ENCODE measurements at places on chromosomes 3 and 15.

- H3K36me3 ChIP-seq = peaks cover 78% of the 10 kb centered on the region
- peaks cover 48% of the 10 kb centered on the region for H3K4me1 ChIP-seq
- no peaks in the 10 kb centered on the region for H3K27me3 ChIP-seq
- no peak overlapping the region for H3K4me3 ChIP-seq
- no peak for DNase-seq
Measured at GRCh38 chr15:72205896-72206676, 8.5 kb upstream of the GRAMD2A start.

DNA sequence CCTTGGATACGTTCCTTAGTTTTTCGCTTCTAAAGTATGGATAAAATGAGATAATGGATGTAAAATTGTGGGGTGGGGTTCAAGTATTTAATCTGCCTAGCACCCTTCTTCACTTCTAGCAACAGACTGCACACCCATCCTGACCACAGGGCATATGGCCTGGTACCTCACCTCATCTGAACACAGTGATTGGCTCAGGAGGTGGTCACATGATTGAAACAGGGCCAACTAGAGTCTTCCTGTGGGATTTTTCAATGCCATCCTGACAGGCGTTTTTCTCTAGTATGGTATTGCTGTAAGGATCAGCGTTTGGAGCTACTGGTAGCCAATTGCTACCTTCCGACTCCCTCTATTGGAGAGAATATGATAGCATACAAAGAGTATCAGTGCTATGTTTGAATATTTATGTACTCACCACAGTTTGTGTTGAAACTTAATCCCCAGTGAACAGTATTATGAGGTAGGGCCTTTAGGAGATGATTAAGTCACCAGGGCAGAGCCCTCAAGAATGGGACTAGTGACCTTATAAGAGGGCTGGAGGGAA is 172.2 kb downstream of the PPM1L start:
- H3K4me3 ChIP-seq = no peak overlapping the region
- H3K27ac ChIP-seq = no peak overlapping the region
- H3K4me1 ChIP-seq = no peaks in the 10 kb centered on the region
- H3K36me3 ChIP-seq = no peaks in the 10 kb centered on the region

DNA sequence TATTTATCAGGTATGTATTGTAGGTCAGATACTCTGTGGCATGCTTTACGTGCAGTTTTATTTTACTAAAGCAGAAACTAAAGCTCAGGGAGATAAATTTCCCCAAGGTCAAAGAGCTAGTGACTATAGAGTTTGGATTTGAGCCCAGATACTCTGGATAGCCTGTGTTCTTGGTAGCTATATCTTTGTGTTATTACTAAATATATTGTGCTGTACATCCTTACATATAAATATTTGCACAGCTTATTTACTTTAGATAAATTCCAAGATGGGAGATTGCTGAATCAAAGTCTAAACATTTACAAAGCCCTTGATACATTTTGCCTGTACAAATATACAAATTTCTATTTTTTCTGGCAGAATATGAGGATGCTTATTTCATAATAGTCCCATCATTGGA is 660.9 kb upstream of the NAALADL2 start:
- DNase-seq = no peak
- no peak overlapping the region for H3K27ac ChIP-seq
- no peaks in the 10 kb centered on the region for H3K36me3 ChIP-seq
- no peak overlapping the region for H3K4me3 ChIP-seq

GRCh38 chr15:60477164-60477563 is 1.8 kb downstream of the ICE2 start:
- DNase-seq = no peak
- H3K4me1 ChIP-seq = peaks cover 57% of the 10 kb centered on the region
- peaks cover 23% of the 10 kb centered on the region for H3K36me3 ChIP-seq
- no peaks in the 10 kb centered on the region for H3K27me3 ChIP-seq
- peak overlapping the region; percentile 97 for H3K4me3 ChIP-seq

DNA sequence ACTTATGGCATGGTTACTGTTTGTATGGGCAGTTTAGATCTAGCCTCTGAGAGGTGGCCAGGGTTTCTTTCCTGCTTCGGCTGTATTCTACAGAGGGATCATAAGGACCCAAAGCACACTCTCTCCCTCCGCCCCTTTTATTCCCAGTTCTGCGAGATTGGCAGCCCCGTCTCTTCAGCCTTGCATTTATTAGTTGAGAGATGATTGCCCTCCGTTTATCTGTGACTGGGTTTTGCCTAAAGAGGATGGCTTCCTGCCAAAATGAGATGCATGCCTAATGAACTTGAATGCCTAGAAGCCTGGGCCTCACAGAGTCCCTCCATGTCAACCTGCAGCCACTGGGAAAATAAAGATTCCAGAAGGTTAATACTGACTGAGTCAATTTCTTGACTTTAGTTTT is 97.1 kb upstream of the CHL1 start:
- no peaks in the 10 kb centered on the region for H3K36me3 ChIP-seq
- DNase-seq = no peak
- H3K27me3 ChIP-seq = no peaks in the 10 kb centered on the region
- H3K4me3 ChIP-seq = no peak overlapping the region

- no peak for DNase-seq
- no peak overlapping the region for H3K4me3 ChIP-seq
- no peaks in the 10 kb centered on the region for H3K4me1 ChIP-seq
- no peak overlapping the region for H3K27ac ChIP-seq
Measured at GRCh38 chr3:26614006-26614685, 8.4 kb upstream of the LRRC3B start.

DNA sequence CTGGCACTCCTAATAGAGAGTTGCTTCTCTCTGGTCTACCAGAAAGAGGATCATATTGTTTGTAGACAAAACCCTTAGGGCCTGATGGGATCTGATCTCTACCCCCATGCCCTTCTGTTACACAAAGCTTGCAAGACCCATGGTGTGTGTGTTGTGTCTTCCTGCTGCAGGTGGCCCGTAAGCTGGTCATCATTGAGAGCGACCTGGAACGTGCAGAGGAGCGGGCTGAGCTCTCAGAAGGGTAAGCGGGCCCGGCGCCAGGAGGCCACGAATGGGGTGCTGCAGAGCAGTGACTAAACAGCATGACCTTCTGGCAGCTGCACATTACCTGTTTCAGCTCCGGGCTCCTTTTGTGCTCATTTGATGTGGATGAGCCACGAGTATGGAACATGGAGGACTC is 18.2 kb downstream of the TPM1 start:
- H3K4me1 ChIP-seq = no peaks in the 10 kb centered on the region
- H3K27me3 ChIP-seq = no peaks in the 10 kb centered on the region
- DNase-seq = no peak
- H3K4me3 ChIP-seq = no peak overlapping the region
- no peaks in the 10 kb centered on the region for H3K36me3 ChIP-seq
- no peak overlapping the region for H3K27ac ChIP-seq

- H3K27ac ChIP-seq = no peak overlapping the region
- H3K36me3 ChIP-seq = no peaks in the 10 kb centered on the region
- H3K4me3 ChIP-seq = no peak overlapping the region
- no peaks in the 10 kb centered on the region for H3K27me3 ChIP-seq
Measured at GRCh38 chr3:145776782-145777408, 384.1 kb downstream of the PLOD2 start.

DNA sequence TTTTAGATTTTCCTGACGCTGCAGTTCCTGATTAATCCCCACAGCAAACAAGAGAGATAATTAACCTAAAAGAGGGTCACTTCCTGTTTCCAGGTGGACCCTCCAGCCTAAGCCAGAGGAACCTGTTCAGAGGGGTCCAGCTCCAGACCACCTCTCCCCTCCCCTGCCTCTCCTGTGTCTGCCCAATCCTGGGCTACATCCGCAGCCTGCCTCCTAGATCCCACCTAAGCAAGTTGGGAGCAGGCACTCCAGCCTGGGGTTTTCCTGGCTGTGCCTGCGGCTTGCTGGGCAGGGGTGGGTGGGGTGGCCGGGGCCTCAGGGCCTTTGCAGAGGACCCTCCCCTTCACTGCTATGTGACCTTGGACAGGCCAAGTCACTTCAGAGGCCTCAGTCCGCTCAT is 178.6 kb upstream of the LINGO1 start:
- no peaks in the 10 kb centered on the region for H3K27me3 ChIP-seq
- no peaks in the 10 kb centered on the region for H3K4me1 ChIP-seq
- no peak overlapping the region for H3K4me3 ChIP-seq
- H3K36me3 ChIP-seq = no peaks in the 10 kb centered on the region
- H3K27ac ChIP-seq = no peak overlapping the region

DNA sequence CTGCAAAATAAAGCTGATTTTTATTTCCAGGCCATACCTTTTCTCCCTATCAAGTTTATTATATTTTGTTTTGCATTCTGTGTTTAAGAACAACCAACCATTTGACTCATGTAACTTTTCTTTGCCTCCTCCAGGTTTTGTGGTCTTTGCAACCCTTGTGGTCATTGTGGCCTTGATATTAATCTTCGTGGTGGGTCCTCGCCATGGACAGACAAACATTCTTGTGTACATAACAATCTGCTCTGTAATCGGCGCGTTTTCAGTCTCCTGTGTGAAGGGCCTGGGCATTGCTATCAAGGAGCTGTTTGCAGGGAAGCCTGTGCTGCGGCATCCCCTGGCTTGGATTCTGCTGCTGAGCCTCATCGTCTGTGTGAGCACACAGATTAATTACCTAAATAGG is 27.6 kb downstream of the NIPA2 start:
- peaks cover 48% of the 10 kb centered on the region for H3K36me3 ChIP-seq
- H3K27me3 ChIP-seq = no peaks in the 10 kb centered on the region
- DNase-seq = no peak

GRCh38 chr3:71784914-71785531 is at the start of gene PROK2:
Gene PROK2, minus strand, starts transcription at chr3:71785148. Its CDS starts 96 bp downstream, at chr3:71785052.
- peaks cover 14% of the 10 kb centered on the region for H3K4me1 ChIP-seq
- H3K27me3 ChIP-seq = peaks cover 63% of the 10 kb centered on the region
- H3K36me3 ChIP-seq = no peaks in the 10 kb centered on the region
- peak within 1 kb of the TSS; percentile 67 for H3K27ac ChIP-seq

DNA sequence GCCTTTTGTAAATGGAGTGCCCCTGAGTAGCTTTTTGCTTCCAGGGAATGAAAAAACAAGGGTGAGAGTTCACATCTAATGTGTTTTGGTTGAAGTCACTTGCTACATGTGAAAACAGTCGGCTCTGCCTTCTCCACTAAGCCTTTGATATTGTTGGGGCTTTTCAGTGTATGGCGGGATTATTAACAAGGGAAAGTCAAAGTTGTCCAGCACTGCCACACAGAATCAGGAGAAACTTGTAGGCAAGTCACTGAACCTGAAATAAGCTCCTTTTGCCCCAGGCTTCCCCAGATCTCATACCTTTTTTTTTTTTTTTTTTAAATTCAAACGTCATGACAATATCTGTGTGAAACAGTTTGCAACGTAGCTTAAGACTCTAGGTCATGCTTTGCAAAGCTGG is 248.0 kb downstream of the FEZF2 start:
- DNase-seq = no peak
- no peaks in the 10 kb centered on the region for H3K36me3 ChIP-seq
- peaks cover 3% of the 10 kb centered on the region for H3K27me3 ChIP-seq
- H3K27ac ChIP-seq = no peak overlapping the region
- no peaks in the 10 kb centered on the region for H3K4me1 ChIP-seq
- no peak overlapping the region for H3K4me3 ChIP-seq

DNA sequence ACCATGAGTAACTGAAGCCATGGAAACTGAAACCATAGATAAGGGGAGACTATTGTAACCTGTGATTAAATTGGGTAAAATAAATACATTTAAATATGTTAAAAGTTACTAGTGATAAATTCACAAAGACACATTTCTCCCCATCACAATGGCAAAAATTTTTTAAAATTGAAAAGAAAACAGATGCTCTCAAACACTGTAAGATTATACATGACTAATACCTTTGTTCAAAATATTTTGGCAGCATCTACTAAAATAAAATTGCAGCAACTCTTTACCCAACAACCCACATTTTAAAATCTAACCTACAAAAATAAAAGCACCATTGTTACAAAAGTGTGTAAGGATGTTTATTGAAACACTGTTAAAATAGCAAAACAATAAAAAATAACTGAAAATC is 93.3 kb downstream of the CLASP2 start:
- no peaks in the 10 kb centered on the region for H3K4me1 ChIP-seq
- H3K36me3 ChIP-seq = peaks cover 2% of the 10 kb centered on the region
- no peak for DNase-seq
- no peak overlapping the region for H3K27ac ChIP-seq

- no peak overlapping the region for H3K27ac ChIP-seq
- no peak for DNase-seq
- H3K36me3 ChIP-seq = no peaks in the 10 kb centered on the region
- H3K4me3 ChIP-seq = no peak overlapping the region
Measured at GRCh38 chr3:178618896-178619295, 82.7 kb downstream of the KCNMB2 start.
